ENCODE measurements at places on chromosomes 4 and X. TPM values are rescaled to one million over a fixed set of nuclear protein-coding genes. Genes with fewer than 3 reads are reported as not detected.

The MAGEC3 gene
- not detected for total RNA-seq

GRCh38 chrX:30580641-30581040 lies 3.1 kb upstream of the TASL start:
- H3K36me3 ChIP-seq, result no peaks in the 10 kb centered on the region
- no peaks in the 10 kb centered on the region for H3K27me3 ChIP-seq
- H3K4me1 ChIP-seq, result no peaks in the 10 kb centered on the region
- no peak for DNase-seq
- H3K27ac ChIP-seq, result no peak overlapping the region

DNA sequence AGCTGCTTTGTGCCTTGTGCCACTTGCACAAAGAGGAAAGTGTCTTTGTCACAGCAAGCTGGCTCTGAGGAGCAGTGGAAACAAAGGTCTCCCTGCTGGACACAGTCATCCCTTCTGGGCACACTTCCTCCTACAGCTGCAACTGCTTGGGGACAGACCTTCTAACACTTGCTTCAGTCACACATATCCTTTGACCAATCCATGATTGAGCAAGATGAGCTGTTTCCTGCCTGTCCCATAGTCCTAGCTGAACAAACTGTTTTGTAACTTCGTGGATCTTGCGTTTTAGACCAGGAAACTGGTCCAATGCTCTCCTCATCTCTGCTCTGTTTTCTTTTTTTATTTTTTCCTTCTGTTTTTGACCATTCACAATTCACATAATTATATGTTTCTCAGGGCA lies 98.5 kb downstream of the RRAGB start:
- no peak overlapping the region for H3K4me3 ChIP-seq
- no peaks in the 10 kb centered on the region for H3K27me3 ChIP-seq
- DNase-seq, result no peak
- no peaks in the 10 kb centered on the region for H3K36me3 ChIP-seq
- no peaks in the 10 kb centered on the region for H3K4me1 ChIP-seq
- H3K27ac ChIP-seq, result no peak overlapping the region

The PRKG2 gene
- 0.74 TPM for total RNA-seq

GRCh38 chrX:52437212-52437611 lies 58.4 kb upstream of the XAGE1A start:
- H3K27me3 ChIP-seq, result no peaks in the 10 kb centered on the region
- no peak overlapping the region for H3K4me3 ChIP-seq
- H3K27ac ChIP-seq, result no peak overlapping the region
- no peak for DNase-seq

- H3K27ac ChIP-seq, result no peak overlapping the region
- H3K27me3 ChIP-seq, result no peaks in the 10 kb centered on the region
- no peak overlapping the region for H3K4me3 ChIP-seq
- H3K4me1 ChIP-seq, result peaks cover 9% of the 10 kb centered on the region
Observed at GRCh38 chr4:61442936-61443335, 242.8 kb downstream of the ADGRL3 start.

DNA sequence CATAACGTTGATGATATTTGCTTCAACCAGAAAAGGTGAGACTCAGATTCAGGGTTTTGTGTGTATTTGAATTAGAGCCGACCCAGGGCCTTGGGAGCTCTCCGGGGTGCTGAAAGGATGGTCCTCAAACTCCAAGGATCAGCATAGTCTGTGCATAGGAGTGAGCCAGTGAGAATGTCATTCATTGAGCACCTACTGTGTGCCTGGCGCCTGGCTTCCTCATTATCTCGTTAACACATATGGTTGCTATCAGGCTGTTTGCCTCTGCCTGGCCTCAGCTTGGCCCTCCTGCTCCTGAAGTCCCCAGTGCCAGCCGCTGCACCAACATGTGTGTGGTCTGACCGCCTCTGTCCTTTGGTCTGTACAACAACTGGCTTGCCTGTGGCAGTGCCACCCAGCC lies 25.1 kb upstream of the JAKMIP1 start:
- peaks cover 9% of the 10 kb centered on the region for H3K4me1 ChIP-seq
- no peak for DNase-seq
- peaks cover 78% of the 10 kb centered on the region for H3K27me3 ChIP-seq
- H3K4me3 ChIP-seq, result no peak overlapping the region
- no peaks in the 10 kb centered on the region for H3K36me3 ChIP-seq

GRCh38 chr4:153001626-153002025 lies 65.5 kb downstream of the FHDC1 start:
- H3K4me1 ChIP-seq, result peaks cover under 1% of the 10 kb centered on the region
- DNase-seq, result no peak
- peaks cover 58% of the 10 kb centered on the region for H3K27me3 ChIP-seq
- H3K27ac ChIP-seq, result no peak overlapping the region
- H3K36me3 ChIP-seq, result no peaks in the 10 kb centered on the region
- H3K4me3 ChIP-seq, result no peak overlapping the region

GRCh38 chr4:125663896-125664767 lies 349.4 kb downstream of the FAT4 start:
- no peak for DNase-seq
- H3K4me1 ChIP-seq, result no peaks in the 10 kb centered on the region
- no peak overlapping the region for H3K27ac ChIP-seq
- no peaks in the 10 kb centered on the region for H3K36me3 ChIP-seq

DNA sequence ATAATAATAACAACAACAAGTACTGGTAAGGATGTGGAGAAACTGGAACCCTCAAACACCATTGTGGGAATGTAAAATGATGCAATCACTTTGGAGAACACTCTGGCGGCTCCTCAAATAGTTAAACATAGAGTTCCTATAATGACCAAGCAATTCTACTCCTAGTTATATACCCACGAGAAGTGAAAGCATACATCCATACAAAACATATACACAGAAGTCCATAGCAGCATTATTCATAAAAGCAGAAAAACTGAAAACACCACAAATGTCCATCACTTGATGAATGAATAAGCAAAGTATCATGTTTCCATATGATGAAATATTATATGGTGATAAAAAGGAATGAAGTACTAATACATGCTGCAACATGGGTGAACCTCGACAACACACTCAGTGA lies 116.7 kb downstream of the AMELX start:
- H3K27me3 ChIP-seq, result no peaks in the 10 kb centered on the region
- no peaks in the 10 kb centered on the region for H3K36me3 ChIP-seq
- H3K4me3 ChIP-seq, result no peak overlapping the region
- H3K27ac ChIP-seq, result no peak overlapping the region

The BTC gene
- 0.25 TPM for total RNA-seq

DNA sequence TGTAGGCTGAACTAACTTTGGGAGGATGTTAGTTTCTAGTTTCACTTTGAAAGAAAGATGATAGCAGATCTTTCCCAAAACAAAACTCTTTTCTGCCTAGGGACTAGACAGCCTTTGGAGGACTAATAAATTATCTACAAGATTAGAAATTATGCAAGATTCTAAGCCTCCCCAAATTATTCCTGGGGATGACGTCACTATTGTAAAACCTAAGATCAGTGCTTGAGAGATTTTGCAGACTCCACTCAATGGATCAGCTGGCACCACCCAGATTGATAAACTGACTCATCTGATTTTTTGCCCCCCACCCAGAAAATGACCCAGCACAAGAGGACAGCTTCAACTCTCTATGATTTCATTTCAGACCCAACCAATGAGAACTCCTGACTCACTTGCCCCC lies 1057.9 kb upstream of the DIAPH2 start:
- H3K36me3 ChIP-seq, result no peaks in the 10 kb centered on the region
- DNase-seq, result no peak
- H3K27me3 ChIP-seq, result no peaks in the 10 kb centered on the region
- no peak overlapping the region for H3K27ac ChIP-seq
- H3K4me1 ChIP-seq, result no peaks in the 10 kb centered on the region

DNA sequence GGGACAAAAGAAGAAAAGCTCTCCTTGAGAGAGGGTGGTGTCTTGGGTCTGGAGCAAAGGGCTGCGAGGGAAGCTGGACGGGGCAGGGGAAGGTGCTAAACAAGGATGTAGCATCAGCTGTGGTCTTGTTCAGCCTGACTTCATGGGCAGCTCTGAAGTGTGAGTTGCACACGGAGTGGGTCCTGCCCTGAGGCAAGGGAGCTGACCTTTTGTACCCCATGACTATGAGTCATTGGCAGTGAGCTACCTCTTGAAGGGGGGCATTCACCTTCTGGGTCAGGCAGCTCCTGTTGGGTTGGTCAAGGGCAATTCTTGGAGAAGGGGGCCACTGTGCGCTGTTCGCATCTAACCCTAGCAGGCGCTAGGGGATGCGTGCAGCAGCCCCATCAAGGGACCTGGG lies 151.8 kb downstream of the SMIM20 start:
- H3K4me1 ChIP-seq, result no peaks in the 10 kb centered on the region
- no peak overlapping the region for H3K4me3 ChIP-seq
- no peak for DNase-seq
- H3K36me3 ChIP-seq, result no peaks in the 10 kb centered on the region
- H3K27me3 ChIP-seq, result peaks cover 5% of the 10 kb centered on the region
- no peak overlapping the region for H3K27ac ChIP-seq

- H3K27me3 ChIP-seq, result no peaks in the 10 kb centered on the region
- DNase-seq, result no peak
- no peaks in the 10 kb centered on the region for H3K4me1 ChIP-seq
- no peak overlapping the region for H3K27ac ChIP-seq
Observed at GRCh38 chrX:121641560-121641959, 594.1 kb downstream of the GLUD2 start.

The DCLK2 gene
- total RNA-seq, result 21.9 TPM

The GNRHR gene
- total RNA-seq, result not detected

DNA sequence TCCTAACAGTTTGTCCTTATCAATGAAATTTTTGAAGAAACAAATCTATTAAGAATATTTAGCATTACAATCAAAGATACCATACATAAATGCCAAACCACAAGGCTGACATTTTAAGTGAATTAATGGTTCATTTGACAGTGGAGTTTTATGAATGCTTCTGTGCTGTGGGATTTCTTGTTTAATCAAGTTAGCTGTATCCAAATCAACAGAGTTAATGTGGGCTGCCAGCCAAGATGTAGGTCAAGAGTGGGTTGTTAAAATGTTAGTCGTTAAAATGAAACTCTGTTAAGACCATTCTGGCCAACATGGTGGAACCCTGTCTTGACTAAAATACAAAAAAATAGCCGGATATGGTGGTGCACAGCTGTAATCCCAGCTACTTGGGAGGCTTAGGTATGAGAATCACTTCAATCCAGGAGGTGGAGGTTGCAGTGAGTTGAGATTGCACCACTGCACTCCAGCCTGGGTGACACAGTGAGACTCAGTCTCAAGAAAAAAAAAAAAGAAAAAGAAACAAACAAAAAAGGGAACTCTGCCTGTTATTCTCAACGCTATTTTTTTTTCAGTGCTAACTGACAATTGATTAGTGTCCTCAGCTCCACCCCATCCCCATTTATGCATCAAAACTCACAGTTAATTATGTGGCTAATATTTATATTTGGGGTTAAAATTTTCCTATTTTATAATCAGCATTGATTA lies 20.2 kb downstream of the GPAT3 start:
- DNase-seq, result no peak
- H3K4me3 ChIP-seq, result no peak overlapping the region
- H3K27ac ChIP-seq, result peak overlapping the region; percentile 1
- peaks cover 77% of the 10 kb centered on the region for H3K4me1 ChIP-seq

The NR3C2 gene
- 23.9 TPM for total RNA-seq

DNA sequence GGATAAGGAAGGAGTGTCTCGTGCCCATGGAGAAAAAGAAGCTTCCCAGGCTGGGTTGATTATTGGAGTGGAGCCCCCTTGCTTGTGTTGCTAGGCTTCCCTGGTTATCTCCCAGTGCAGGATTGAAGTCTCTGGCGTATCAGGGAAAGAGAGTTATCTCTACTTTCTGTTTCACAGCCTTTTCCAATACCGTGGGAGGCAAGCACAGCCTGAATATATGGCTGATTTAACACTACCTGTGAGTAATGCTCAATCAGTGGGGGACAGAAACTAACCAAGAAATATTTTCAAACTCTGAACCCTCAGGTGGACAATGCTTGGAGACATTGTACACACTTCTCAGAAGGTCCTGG lies 65.2 kb downstream of the SERPINA7 start:
- H3K4me3 ChIP-seq, result no peak overlapping the region
- no peak overlapping the region for H3K27ac ChIP-seq
- H3K36me3 ChIP-seq, result no peaks in the 10 kb centered on the region
- H3K27me3 ChIP-seq, result no peaks in the 10 kb centered on the region
- DNase-seq, result no peak
- H3K4me1 ChIP-seq, result no peaks in the 10 kb centered on the region

The FDCSP gene
- total RNA-seq, result not detected

- no peak overlapping the region for H3K4me3 ChIP-seq
- no peak for DNase-seq
- no peaks in the 10 kb centered on the region for H3K27me3 ChIP-seq
- no peaks in the 10 kb centered on the region for H3K36me3 ChIP-seq
- H3K4me1 ChIP-seq, result no peaks in the 10 kb centered on the region
- no peak overlapping the region for H3K27ac ChIP-seq
Observed at GRCh38 chr4:36997727-36998126, 246.8 kb upstream of the NWD2 start.

- no peaks in the 10 kb centered on the region for H3K27me3 ChIP-seq
- no peak overlapping the region for H3K27ac ChIP-seq
- DNase-seq, result no peak
- H3K4me3 ChIP-seq, result no peak overlapping the region
- H3K36me3 ChIP-seq, result no peaks in the 10 kb centered on the region
Observed at GRCh38 chrX:119389871-119390501, 9.2 kb upstream of the SLC25A43 start.

DNA sequence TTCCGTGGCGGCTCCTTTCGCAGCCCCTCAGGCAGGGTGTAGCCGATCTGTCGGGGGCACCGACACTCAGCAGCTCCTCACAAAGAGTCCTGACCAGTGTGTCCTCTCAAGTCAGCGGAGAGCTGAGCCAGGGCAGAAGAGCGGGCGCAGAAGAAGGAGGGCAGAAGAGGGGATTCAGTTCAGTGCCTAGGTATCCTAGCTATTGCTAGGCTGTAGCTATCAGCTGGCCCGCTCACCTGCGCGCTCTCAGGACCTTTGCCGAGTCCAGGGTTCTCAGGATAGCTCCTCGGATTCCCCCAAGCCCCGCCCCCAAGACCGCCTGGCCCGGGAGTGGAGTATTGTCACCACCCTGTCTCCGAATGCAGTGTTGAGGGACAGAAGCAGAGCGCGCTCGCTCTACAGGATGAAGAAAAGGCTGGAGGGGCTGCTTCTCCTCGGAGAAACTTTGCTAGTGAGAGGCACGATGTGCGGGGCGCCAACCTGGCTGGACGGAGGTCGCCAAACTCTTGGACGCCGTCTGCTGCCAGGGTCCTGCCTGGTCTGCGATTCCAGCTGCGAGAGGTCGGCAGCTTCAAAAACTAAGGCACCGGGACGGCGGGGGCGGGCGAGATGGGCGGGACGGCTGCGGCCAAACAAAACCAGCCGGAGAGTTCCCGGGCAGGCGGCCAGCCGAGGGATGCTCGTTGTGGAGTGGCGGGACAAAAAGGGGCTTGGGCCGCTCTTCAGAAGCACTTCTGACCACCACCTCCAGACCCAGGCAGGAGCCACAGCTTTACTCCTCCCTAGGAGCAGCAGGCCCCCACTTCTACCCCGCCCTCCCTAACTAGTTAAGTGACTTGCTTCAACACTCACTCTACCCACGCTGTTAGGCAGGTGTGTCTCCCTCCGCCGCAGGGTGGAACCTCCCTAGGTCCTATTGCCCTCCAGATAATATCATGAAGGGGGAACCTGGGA lies at the start of gene XKRX:
Gene XKRX, minus strand, starts transcription at position 258 of the 954 bp plus-strand sequence. CDS start 613 bp downstream, outside the sequence.
- no peaks in the 10 kb centered on the region for H3K4me1 ChIP-seq
- H3K27ac ChIP-seq, result no peak within 1 kb of the TSS
- no peaks in the 10 kb centered on the region for H3K36me3 ChIP-seq
- peak; percentile 20 for DNase-seq
- H3K4me3 ChIP-seq, result peak within 1 kb of the TSS; percentile 58
- H3K27me3 ChIP-seq, result no peaks in the 10 kb centered on the region

- no peaks in the 10 kb centered on the region for H3K27me3 ChIP-seq
- DNase-seq, result no peak
- no peaks in the 10 kb centered on the region for H3K36me3 ChIP-seq
Observed at GRCh38 chr4:105544520-105545286, 7.7 kb upstream of the ARHGEF38 start.

The HS6ST2 gene
- 0.19 TPM for total RNA-seq

The UGT2B10 gene
- not detected for total RNA-seq

The NKX3-2 gene
- not detected for total RNA-seq
